NCI-H446 (cell line): ENCODE measurements at places on chromosomes 12 and 14.

DNA sequence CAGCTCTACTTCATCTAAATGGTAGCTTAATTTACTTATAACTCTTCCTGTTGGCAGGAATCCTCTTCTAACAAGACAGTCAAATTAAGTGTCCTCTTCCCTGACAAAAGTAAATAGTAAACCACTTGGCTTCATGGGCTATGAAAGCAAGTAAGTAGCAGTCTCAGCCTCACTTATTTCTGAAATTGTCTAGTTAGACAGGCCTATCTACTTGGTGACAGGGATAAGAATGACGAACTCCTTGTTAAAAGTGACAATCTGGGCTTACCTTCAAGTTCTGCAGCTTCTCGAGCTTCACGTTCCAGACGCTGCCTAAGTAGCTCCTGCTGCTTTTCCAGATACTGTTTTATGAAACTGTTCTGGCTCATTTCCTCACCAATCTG, 4.7 kb downstream of the ACIN1 start:
- DNase-seq = no peak

DNA sequence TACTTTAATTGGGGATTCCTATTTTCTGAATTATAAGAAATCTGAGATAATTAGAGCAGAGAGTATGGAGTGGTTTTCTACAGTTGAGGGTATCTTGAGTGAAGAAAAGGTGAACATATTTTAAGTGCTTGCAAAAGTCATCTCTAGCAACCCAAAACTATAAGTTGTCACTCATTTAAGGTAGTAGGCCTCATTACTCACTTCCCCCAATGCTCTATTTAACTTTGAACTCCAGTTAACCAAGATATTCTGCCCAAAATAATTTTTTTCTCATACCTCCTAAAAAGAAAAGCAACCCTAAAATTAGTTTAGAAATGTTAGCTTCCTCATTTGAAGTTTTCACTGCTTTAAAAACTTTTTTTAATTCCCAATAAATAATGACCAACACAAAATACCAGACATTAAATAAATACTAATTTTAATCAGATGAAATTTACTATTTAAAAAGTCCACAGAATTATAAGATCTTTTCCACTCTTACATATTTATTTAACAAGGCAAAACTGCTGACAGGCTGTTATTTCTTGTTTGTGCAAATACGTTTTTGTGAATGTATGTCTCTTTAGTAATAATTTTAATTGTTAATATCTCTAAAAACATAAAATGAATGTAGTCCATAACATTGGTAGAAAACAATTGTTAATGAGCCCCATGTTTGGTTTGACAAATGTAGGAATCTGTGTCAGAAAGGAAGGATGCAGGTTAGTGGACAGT, 47.8 kb downstream of the VRK1 start:
- no peak for DNase-seq

DNA sequence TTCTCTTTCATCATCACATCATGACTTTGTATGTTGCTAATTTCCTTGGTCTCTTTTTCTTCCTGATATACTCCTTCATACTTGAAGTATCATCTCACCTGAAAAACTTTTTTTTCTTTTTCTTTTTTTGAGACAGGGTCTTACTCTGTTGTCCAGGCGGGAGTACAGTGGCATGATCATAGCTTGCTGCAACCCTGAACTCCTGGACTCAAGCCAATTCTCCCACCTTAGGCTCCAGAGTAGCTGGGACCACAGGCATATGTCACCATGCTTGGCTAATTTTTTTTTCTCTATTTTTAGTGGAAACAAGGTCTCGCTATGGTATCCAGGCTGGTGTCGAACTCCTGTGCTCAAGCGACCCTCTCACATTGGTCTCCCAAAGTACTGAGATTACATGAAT, 107.6 kb downstream of the RALGAPA1 start:
- DNase-seq = no peak

DNA sequence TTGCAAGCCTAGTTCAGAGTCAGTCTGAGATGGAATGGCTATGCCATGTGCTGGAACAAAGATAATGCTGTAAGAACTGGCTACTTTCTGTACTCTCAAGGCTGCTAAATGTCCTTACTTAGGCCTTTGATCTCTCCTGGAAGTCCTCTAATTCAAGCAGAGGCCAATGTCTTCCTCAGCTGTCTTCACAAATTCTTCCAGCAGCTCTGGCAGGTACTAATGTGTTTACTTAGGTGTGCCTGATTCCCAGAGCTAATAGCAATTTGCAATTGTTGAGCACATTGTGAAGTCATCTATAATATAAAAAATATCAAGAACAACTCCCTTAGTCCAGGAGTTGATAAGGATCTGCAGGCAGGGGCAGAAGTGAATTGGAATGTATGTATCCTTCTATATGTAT, 3.8 kb upstream of the MYF5 start:
- no peak for DNase-seq

DNA sequence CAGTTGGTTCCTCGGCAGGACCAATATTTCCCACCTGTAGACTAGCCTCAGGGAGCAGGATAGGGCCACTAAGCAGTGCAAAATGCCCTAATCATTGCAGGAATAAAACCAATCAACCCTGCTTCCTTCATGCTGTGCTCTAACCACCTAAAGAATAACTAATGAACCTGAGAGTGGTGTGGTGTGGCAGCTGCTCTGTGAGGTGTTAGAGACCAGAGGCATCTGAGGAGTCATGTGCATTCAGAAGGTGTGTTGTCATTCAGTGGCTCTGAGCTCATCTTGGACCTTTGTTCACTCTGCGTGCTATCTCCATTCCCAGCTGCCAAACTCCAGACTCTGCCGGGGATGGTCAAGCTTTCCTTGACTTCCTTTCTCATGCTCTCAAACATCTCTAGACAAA, 136.7 kb upstream of the EGLN3 start:
- DNase-seq = no peak

- DNase-seq = no peak
Observed at GRCh38 chr12:27107986-27108385, 25.6 kb upstream of the C12orf71 start.
